Activated T-helper 1 cell treated with Interleukin-2 at 50 U/mL for 16 hours (primary cell): ENCODE measurements at places on chromosomes 2 and 18.

- DNase-seq = no peak
Observed at GRCh38 chr2:97698530-97698929, 14.8 kb upstream of the ZAP70 start.

DNA sequence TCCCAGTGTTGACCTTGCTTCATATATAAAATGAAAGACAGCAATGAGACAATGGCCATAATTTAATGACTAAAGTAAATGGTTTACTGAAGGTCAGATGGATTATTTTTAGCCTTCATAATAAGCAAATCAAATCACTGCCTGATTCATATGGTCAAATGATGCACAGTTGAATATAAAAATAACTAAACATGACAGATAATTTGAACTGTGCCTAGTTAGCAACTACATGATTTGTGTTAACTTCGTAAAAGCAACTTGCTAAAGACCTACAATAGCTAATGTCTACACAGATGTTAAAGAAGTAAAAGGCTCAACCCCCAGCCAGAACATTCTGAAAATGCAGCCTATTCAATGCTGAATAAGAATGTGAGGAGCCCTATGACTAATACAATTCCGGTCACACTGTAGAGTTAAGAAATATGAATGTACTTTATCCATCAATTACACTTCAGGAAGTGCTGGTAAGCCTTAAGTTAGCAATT lies 590.8 kb upstream of the CDH2 start:
- no peak for DNase-seq

GRCh38 chr2:65053199-65053598 lies 3.0 kb upstream of the CEP68 start:
- DNase-seq = no peak

DNA sequence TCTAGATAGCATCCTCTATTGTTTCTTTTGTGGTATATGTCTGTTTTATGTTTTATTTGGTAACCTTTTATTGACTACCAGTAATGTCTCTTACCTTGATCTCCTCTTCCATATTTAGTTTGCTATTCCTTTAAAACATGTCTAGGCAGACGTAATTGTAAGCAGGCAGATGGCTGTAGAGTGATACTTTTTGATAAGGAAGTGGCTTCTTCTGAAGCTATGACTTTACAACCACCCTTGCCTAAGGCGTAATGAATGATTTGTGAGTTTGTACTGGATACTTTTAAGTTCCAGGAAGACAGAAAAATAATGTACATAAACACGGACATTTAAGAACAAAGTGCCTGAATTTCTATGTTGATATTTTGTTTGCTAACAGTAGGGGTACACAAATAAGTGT lies 85.6 kb downstream of the ZNF804A start:
- DNase-seq = no peak

DNA sequence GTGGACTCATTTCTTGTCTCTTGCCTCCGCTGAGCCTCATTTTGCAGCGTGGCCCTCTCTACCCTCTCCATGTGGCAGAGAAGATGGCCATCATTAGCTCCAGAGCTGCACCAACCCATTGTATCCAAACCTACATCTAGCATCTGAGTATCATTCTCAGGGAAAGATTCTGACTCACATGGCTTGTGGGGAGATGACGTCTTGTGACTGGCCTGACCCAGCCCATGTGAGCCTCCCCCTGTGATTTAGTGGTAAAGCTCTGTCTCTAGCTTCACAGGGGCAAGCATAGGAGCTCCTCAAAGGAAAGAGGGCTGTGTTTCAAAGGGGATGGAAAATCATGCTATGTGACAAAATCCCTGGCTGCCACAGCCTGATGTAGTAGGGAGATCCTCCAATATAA lies 87.4 kb upstream of the RBMS1 start:
- DNase-seq = no peak

DNA sequence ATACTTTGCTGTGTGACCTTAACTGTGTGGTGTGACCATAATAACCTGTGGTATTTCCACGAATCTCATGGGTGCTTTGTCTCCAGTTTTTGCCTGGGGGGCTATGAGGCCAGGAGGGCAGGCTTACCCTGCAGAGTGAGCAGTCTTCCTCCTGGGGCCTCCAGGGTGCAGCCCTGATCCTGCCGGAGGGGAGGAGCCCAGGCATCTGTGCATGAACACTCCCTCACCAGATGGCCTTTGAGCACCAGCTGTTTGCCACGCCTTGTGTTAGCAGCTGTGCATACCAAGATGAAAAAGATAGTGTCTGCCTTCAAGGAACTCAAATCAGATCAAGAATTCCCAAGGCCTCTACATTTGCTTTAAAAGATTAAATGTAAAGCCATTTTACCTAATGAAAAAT lies 75.0 kb upstream of the RBM44 start:
- DNase-seq = no peak

GRCh38 chr2:96148410-96149217 lies 3.4 kb upstream of the DUSP2 start:
- DNase-seq = peak; percentile 90

GRCh38 chr2:232367016-232367415 lies 11.5 kb upstream of the ALPP start:
- no peak for DNase-seq

DNA sequence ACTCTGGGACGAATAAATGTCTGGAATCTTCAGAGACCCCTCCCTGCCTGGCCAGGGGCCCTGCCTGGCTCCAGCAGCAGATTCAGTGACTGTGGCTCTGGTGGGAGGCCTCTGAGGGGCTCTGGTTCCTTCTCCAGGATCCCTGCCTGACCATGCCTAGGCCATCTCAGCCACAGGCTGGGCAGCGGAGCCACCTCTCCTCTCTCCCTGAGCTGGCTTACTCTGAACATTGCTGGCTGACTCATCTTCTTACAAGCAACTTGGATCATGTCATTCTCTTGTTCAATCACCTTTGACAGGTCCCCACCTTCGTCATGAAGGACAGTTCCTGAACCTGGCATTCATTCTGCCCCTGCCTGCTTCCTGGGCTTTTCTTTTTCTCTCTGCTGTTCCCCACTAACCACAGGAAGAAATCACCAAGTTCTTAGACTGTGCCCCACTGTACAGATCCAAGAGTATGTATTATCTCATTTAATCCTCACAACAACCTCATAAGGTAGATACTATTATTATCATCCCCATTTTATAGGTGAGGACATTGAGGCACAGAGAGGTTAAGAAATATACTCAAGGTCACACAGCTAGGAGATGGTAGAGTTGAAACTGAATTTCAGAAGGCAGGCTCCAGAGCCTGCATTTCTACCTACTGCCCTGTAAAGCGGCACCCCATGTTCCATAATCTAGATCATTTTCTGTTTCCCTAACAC lies 155.5 kb upstream of the SMAD2 start:
- no peak for DNase-seq

- DNase-seq = no peak
Observed at GRCh38 chr2:42182654-42183308, 13.6 kb downstream of the EML4 start.

DNA sequence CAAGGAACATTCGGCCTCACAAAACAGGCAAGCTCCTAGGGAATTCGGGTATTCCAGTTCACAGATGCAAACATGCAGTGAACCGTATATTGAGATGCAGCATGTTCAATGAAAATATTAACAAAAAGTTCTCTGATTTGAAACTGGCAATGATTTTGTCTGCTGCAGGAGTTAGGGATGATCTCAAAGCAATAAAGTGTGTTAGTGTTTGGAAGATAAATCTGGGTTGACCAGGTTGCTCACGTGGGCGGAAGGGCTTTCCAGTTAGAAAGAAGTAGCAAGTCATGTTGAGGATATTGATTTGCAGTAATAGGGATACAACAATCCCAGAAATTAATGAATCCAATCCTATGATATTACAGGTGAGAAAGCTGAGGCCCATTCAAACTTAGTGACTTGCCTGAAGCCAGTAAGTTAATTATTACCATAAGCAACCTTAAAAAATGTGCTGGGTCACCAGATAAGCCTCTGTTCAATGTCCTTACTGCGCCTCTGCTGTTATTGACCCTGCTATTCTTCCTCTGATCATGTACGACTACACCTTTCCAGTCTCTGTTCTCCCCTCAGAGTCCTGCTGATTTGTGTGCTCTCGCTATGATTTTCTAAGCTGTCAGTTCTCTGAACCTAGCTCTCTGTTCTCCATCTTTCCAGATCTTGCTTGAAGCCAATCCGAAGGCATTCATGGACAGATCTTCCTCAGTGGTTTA lies 370.8 kb downstream of the DSEL start:
- no peak for DNase-seq
